ENCODE measurements at places on chromosomes 2 and 18.

DNA sequence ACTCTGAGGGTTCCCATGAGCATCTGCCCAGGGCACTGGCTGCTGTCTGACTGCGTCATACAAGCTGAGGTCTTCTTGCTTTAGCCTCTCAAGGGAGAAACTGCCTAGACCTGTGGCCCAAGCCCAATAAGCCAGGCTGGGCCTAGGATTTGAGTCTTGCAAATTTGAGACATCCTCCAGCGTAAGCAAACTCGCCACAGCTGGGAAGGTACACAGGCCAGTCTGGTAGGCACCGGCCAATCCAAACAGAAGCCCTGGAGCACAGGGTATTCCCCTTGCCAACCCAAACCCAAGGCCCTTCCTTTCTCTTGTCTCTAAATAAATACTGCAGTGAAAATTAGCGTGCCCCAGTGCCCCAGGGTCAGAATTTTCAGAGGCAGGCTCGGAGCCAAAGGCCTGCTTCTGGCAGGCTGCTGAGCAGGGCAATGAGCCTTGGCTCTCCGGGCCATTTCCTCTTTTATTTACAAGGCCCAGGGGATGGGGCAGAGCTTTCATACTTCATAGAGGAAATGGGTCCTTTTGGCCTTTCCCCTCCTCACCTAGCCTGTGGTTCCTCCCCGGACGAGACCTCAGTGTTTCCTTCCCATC, 33.3 kb downstream of the POLR1A start:
- DNase-seq: no peak

DNA sequence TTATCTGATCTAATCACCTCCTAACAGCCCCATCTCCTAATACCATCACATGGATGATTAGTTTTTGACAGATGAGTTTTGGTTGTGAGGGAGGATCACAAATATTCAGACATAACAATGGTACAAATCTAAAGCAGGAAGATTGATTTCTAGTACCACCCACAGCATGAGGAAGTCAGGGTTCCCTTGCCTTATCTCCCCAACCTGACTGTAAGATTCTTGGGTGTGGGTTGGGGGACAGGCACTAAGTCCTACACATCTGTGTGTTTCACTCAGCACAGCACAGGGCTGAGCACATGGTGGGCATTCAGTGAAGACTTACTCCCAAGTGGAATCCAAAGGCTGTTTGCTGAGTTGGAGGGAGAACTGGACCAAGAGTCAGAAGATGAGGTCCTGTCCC, 93.8 kb upstream of the CXCR4 start:
- DNase-seq: no peak

DNA sequence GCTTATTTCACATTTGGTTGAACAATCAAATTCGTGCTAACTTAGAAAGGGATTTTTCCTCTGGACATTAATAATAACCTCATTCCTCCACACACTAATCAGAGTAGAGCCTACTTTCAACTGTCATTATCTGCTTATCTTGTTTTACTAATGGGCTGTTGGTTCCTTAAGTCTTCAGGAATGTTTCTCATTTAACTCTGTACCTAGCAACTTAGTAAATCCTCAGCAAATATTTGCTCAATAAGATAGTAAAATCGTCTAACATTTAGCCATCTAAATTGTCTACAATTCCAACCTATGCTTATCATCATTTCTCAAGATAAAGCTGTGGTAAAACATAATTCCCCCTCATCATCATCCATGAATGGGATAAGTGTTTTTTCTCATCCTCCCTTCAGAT, 98.1 kb downstream of the CDH2 start:
- DNase-seq: no peak

GRCh38 chr18:31486165-31486564, 11.8 kb upstream of the DSG2 start:
- DNase-seq: no peak

DNA sequence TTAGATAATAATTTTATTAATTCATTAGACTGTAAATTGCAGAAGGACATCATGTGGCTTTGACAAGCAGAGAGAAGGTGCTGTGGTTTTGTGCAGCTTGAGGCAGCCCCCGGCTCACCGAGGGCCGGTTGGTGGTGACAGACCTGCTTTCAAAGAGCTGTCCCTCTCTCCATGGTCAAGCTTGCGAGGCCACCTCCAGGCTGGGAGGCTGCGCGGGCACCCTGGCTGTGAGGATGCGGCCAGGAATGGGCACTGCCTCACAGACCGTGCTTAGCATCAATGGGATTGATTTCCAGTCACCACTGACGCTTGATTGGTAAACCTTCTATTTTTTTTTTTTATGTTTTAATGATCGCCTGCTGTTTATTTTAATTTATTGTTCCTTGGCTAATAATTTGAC, 690.9 kb downstream of the GALR1 start:
- no peak for DNase-seq

DNA sequence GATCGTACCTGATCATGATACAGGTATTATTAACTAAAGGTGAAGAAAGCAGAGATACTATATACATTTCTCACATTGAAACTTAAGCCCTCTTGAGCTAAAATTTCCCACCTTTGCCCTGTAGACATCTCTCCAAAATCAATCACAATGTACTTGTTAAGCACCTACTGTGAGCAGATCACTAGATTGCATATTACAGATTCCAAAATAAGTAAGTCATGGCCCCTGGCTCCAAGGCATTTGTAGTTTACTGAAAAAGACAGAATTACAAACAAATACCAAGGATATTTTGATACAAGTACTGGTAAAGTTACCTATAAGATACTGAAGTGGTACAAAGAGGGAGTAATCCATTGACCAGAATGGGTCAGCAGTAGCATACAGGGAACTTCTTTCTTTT, 455.3 kb downstream of the STK39 start:
- no peak for DNase-seq

Data from activated CD4-positive, alpha-beta T cell treated with anti-CD3 and anti-CD28 coated beads for 1 hour (primary cell).